ENCODE measurements at places on chromosomes 5 and 9. TPM values are rescaled to one million over a fixed set of nuclear protein-coding genes. Genes with fewer than 3 reads are reported as not detected.

The SPINK4 gene
- not detected for polyA plus RNA-seq

The CFAP77 gene
- polyA plus RNA-seq: not detected

GRCh38 chr9:133642708-133643361 lies 6.7 kb downstream of the DBH start:
- DNase-seq: no peak

The GFPT2 gene
- not detected for polyA plus RNA-seq

- peak; percentile 20 for DNase-seq
Measured at GRCh38 chr5:138641547-138642298, 66.5 kb upstream of the HSPA9 start.

DNA sequence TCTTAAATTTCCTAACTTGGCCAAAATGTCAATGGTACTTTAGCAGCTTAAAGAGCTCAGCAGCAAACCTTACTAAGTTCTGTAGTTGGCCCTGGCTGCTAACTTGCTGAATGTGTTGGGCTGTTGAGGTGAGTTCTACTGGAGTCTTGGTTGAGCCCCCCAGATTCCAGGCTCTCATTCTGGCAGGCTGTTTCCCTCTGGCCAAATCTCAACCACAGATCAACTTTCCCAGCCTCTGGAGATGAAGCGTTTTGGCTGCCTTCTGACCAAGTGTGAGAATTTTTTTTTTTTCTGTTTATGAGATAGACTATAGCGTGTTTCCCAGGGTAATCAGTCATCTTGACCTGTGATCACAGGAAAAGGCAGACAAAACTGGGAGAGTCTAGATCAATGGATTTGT lies 343.7 kb downstream of the EBF1 start:
- DNase-seq: no peak

The SUSD1 gene
- polyA plus RNA-seq: 9.4 TPM

The STPG3 gene
- polyA plus RNA-seq: not detected

- peak; percentile 31 for DNase-seq
Measured at GRCh38 chr5:154284433-154284832, 93.9 kb downstream of the GALNT10 start.

The ARID3C gene
- not detected for polyA plus RNA-seq

DNA sequence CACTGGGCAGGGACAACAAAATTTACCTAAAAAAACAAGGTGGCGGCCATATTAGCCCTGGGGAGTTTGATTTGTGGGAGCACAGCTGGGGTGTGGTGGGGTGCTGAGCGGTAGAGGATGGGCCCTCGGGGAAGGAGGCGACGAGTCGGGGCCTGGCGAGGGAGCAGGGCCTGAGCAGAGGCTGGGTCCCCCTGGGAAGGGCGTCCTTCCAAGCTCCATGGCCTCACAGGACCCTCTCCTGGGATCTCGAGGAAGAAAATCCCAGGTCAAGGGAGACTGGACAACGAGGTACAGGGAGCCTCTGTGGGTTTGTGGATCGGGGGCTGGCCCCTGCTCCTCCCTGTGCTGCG lies 165.5 kb downstream of the CACNA1B start:
- no peak for DNase-seq

All from naive B cell (primary cell).